Hindlimb muscle (tissue), 1 donor: ENCODE measurements at places on chromosomes 2 and 18. TPM values are rescaled to one million over a fixed set of nuclear protein-coding genes. Genes with fewer than 3 reads are reported as not detected.

- DNase-seq = no peak
These were observed 21.3 kb downstream of the FBLN7 start for GRCh38 chr2:112159454-112159921.

- no peak for DNase-seq
These were observed 26.7 kb downstream of the XDH start for GRCh38 chr2:31387850-31388249.

DNA sequence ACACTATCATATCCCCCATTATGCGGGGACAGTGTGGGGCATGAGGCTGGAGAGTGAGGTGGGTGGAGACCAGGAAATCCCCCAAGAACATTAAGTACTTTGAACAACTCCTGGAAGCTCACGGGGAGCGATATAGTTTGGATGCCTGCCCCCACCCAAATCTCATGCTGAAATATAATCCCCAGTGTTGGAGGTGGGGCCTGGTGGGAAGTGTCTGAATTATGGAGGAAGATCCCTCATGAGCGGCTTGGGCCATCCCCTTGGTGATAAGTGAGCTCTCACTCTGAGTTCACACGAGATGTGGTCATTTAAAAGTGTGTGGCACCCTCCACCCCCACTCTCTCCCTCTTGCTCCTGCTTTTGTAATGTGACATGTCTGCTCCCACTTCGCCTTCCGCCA, 97.1 kb upstream of the TMEM200C start:
- DNase-seq = no peak

GRCh38 chr2:46315103-46315890, 18.1 kb downstream of the EPAS1 start:
- DNase-seq = no peak

DNA sequence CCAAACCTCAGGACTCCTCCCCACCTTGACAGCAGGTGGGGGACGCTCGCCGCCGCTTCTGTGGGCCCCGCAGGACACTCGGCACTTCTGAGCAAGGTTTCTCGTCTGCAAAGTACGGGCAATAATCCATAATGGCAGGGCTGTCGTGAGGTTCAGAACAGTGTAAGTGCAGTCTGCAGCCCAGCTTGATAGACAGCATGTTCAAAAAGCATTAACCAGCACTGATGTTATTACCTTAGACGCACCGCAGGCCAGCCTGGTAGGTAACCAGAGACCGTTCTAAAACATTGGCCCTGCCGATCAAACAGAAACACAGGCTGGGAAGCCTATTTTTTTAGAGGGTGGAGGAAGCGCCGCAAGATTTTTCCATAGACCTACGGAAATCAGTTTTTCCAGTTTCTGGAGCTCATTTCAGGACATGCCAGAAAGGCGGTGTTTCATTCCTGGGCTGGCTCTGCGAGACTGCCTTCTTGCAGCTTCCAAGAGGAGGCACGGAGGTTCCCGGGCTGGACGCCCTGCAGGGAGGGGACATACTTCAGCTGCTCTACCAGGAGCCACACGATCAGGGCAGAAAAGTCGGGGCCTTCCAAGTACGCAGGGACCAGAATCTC, 148.7 kb downstream of the TPO start:
- peak; percentile 73 for DNase-seq

GRCh38 chr18:30486856-30487255, 555.7 kb downstream of the DSC3 start:
- no peak for DNase-seq

LINC00305 gene
- polyA plus RNA-seq = not detected

DNA sequence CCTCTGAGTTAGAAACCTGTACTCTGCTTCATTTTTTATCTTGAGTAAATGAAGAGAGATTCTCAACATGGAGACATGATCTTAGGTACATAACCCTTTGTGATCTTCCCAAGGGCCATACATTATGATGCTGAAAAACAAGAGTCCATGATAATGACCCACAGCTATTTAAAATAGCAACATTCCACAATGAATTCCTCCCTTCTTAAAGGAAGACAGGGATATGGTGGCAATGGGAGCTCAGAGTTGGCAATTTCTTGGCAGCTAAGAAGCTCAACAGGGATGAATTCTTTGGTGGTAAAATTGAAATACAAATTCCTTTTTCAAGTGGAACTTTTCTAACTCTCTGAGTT, 638.5 kb downstream of the CNTNAP5 start:
- DNase-seq = no peak

- DNase-seq = no peak
These were observed 74.8 kb upstream of the ADAM23 start for GRCh38 chr2:206368484-206368883.

RAB6C gene
- 0.48 TPM for polyA plus RNA-seq

GRCh38 chr2:216527600-216527999, 29.0 kb downstream of the RPL37A start:
- no peak for DNase-seq

DNA sequence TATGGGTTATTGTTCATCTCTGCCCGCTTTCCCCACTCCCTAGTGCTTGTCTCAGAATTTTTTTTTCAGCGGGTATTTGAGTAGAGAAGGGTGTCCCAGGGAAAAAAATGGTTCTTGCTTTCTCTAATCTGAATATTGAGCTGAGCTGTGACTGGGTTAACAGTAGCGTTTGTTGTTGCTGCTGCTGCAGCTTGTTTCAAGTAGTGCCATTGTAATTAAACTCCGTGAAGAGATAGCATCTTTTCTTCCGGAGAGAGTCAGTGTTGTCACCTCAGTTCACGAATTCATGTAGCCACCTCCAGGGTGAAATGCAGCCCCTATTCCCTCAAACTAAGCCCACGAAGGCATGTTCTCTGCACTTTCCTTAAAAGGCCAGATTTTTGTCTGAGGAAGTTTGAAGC, 1.5 kb upstream of the AAK1 start:
- DNase-seq = no peak

DNA sequence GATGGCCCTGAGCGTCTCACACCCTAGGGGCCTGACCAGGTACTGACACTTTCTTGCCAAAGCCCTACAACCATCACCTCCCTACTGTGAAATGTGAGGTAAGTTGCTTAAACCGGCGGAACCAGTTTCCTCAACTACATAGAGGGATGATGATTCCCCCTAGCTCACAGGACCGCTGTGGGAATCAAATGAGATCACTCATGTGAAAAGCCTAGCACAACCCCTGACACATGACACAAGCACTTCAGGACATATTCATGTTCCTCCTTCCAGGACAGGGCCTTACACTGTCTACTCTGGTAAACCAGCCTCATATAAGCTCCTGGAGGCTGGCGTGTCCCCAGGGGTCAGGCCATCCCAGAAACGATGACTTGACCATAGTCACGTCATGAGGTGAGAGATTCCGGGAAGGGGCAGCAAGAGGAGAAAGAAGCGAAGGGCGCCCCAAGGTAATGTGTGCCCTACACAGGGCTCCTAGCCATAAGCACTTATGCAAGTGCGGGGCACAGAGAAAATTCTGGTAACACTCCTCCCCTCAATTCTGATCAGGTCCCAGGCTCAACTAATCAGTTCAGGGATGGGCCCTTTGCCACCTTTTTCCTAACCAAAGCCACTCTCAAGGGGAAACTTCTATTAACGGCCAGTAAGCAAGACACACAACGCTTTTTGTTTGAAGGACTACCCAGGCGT, 49.5 kb downstream of the C2orf42 start:
- DNase-seq = peak; percentile 51

NOL4 gene
- polyA plus RNA-seq = not detected

DNA sequence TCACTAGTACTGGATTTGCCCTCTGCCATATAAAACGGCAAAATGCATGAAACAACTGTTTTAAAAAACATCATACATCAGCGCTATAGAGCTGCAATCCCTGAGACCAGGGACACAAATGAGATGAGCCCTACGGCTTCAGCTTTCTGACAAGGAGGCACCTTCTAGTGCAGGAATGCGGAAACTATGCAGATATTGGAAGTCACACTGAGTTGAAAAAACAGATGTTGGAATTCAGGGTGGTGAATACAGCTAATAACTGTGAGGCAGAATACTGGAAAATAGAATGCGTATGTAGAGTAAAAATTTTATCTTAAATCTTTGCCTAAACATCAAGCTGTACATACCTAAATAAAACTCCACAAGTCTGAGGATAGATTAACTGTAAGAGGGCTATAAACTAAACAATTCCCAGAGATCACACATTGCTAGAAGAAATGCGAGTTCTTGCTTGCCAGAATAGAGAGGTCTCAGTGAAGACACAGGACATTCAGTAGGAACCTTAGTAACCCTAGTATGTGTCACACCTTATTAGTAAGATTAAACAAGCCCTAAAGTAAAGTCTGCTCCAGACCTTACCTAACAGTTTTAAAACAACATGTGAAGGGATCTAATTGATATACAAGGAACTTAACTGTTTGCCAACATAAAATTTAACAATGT, 541.4 kb upstream of the DDX18 start:
- no peak for DNase-seq

GRCh38 chr18:51339856-51340255, 142.4 kb upstream of the MEX3C start:
- no peak for DNase-seq

GRCh38 chr2:226669249-226669648, 130.4 kb downstream of the IRS1 start:
- no peak for DNase-seq

- DNase-seq = no peak
These were observed 369.0 kb downstream of the CBLN2 start for GRCh38 chr18:72174972-72175649.

GRCh38 chr2:226845386-226846116, 9.7 kb downstream of the RHBDD1 start:
- no peak for DNase-seq

DNA sequence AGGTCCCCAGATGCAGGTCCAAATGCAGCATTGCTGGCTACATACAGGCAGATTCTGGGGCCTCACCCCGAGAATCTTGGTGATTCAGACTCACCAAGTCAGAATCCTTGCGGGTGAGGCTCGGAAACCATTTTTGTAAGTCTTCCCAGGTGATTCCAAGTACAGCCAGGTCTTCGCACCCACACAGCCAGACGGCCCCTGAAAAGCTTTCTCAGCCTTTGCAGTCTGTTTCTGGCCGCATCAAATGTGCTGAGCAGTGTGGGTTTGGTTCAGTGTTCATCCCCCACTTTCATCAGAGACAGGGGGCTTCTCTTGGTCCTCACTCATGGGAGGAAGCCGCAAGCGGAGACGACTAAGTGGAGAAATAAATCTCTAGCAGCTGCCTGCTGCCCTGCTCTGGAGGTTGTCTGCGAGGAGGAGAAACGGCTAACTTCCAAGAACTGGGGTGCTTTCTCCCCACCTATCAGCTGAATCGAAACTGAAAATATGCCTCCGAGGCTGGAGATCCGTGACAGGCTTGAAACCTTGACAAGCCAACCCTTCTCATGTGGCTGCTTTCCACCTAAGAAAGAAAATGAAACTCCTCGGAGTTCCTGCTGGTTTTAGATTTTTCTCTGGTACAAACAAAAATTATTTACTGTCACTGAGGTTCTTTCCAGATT, 8.9 kb upstream of the TMEM185B start:
- DNase-seq = peak; percentile 46

DNA sequence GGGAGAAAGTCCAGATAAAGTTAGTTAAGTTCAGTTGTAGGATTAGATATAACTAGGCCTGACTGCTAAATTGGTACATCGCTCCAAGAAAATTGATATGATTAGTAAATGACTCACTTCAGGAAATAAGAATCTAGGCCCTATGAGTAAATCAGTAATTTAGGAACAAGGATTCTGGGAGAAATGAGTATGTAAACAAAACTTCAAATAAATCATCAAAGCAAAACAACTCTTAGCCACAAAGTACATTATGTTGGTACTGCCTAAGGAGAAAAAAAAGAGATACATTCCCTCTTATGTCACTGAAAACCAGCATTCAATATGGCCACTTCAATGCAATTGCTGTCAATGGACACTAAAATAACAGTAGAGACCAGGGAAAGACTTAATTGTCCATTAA, 529.1 kb downstream of the ZNF804A start:
- DNase-seq = no peak

DNA sequence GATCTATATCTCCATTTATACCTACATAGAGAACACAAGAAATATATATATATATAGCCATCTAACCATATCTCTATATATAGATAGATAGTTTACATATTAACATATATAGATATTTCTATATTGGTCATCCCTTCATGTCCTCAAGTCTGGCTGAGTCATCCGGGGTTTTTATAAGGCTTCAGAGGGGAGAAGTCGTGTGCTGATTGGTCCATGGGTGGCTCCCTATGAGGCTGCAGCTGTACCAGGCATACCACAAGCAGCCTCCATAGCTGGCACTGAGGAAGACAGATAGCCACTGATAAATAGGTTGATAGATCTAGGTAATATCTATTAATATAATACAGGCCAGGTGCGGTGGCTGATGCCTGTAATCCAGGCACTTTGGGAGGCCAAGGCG, 618.3 kb upstream of the SETBP1 start:
- DNase-seq = no peak

TTC32 gene
- 15.1 TPM for polyA plus RNA-seq

GREB1L gene
- 7.9 TPM for polyA plus RNA-seq

GRCh38 chr2:212228743-212229171, 309.8 kb downstream of the ERBB4 start:
- no peak for DNase-seq

DNA sequence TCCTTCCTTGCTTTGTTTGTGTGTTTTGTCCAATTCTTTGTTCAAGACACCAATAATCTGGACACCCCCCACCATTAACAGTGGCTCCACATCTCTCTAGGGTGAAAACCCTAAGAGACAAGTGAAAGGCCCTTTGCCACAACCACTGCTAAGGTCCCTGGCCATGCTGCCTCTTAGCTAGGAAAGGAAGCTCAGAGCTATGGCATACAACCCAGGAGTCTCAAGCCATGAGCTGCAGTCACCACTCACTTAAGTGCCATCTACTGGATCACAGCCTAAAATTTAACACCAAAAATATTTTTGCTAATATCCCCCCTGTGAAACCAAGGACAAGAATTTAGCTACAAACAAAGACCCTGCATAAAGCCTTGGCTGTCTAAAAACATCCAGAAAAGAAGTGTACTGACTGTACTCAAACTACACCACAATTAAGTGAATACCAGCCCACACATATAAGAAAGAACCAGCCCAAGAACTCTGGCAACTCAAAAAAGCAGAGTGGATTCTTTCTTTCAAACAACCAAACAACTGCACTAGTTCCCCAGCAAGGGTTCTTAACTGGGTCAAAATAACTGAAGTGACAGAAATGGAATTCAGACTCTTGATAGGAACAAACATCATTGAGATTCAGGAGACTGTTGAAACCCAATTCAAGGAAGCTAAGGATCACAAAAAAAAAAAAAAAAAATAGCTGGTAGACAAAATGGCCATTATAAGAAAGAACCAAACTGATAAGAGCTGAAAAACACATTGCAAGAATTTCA, 130.1 kb upstream of the GALNT5 start:
- DNase-seq = no peak

GRCh38 chr2:112835536-112836162, 930 bp downstream of the IL1B start:
- no peak for DNase-seq

DNA sequence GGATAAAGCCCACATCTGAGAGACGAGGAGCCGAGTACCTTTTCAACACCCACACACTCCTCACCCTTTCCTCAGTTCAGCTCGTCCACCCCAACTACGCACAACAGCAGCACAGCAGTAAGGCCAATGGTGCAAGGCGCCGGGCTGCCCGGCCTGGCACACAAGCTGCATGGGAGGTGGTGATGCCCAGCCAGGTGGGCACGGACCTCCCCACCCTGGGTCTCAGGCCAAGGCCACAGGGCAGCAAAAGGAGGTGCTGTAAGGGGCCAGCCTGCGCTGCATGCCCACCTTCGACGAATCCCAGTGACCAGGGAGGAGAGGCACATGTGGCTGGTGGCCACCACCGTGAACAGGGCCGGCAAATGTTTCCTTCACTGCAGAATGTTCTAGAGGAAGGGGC, 36.5 kb upstream of the MLPH start:
- DNase-seq = no peak
